ENCODE measurements at places on chromosomes 11 and 22.
A peak's percentile ranks its signal among the peaks of the same experiment; 100 is the strongest.

DNA sequence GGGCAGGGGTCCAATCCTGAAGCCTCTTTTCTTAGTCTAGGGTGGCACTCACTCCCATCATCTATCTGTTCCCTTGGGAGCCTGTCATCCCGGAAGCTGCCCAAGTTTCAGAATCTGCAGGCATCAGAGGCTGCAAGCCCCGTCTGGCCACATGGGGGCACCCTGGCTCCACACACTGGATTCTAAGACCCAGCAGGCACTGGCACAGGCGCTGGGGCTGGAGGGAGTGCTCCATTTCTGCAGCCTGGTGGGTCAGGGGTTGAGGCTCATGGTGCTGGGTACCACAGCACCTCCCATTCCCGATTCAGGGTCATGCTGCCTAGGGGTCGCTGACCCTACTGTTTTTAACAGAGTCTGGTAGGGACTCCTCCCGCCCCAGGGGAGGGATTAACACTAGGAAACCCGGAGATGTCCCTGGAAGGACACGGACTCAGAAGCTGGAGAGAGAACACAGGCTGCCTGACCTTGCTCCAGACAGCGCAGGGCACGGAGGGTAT is 243.9 kb upstream of the SYN3 start:
- DNase-seq: peak; percentile 66

- DNase-seq: no peak
These were observed 20.7 kb downstream of the SLN start for GRCh38 chr11:107691000-107691750.

GRCh38 chr22:38479096-38479837 is 11.4 kb downstream of the KDELR3 start:
- DNase-seq: no peak

DNA sequence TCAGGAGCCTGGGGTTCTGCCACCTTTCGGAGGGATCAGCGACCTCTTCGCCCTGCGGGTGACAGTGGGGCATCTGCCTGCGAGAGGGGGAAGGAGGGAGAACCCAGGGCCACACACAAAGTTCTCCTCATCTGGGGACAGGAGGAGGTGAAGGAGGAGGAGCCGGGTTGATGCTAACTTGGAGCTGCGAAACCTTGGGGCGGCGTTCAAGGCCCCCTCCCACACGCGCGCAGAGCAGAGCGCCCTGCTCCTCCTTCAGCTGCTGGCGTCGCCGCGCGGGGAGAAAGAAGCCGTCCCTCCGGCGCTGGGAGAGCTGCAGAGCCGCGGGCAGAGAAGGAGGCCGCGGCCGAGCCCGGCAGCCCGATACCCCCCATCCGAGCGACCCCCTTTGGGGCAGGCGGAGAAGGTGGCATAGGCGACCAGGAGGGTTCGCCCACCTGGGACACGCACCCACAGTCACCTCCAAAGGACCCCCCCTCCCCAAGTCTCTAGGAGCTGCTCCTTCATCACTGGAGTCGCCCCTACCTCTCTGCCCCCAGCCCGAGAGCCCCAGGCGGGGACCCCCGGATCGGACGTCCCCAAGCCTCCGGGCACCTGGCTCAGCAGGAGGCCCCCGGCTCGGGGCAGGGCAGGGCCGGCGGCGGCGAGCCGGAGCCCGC is at the start of gene RASD2:
RASD2 (plus strand) TSS at position 237 of the 659 bp plus-strand sequence. CDS start 5,979 bp downstream, outside the sequence.
- DNase-seq: no peak
